CD4-positive, alpha-beta T cell treated with Interleukin-4 for 1 hour (primary cell): ENCODE measurements at places on chromosomes 6 and 20.

- no peak for DNase-seq
These were observed 108.9 kb downstream of the BCAS1 start for GRCh38 chr20:53961527-53961926.

GRCh38 chr20:38674092-38674764 lies 50.1 kb upstream of the SLC32A1 start:
- peak; percentile 72 for DNase-seq

- DNase-seq = no peak
These were observed 3.7 kb downstream of the PHACTR1 start for GRCh38 chr6:12720310-12720709.

- no peak for DNase-seq
These were observed 73.0 kb upstream of the OPRM1 start for GRCh38 chr6:153966001-153966400.

- no peak for DNase-seq
These were observed 10.5 kb upstream of the BEND3 start for GRCh38 chr6:107125771-107126170.

DNA sequence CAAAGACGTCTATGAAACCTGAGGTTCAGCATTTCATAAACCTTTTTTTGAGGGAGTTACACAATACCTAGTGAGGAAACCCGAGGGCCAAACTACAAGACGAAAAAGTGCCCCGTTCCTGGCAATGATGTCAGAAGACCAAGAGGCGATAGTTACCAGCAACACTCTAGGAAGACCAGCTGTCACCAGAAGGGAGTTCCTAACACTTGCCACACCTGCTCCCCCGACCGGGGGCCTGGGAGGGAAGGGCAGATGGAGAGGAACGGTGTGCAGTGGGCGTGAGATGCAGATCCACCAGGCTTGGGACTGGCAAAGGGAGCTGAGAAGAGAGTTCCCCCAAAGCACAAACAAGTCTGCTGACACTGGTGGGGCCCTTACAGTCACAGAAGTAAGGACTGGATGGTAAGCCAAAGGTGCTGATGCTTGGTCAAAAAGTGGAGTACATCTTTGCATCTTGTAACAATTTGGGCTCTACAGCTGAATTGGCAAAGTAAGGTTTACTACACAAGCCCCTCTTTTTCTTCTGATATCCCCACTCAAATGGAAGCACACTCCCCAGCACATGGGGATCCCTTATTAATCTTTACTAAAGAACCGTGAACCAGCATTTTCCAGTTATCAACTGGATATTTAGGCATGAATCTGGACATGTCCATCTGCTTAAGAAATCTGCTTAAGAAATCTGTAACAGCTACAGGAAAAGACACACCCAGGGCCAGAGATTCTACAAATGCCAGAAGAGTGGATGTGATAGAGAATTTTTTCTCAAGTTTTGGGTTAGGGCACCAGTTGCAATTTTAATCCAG lies 38.5 kb downstream of the PANK2 start:
- DNase-seq = no peak

DNA sequence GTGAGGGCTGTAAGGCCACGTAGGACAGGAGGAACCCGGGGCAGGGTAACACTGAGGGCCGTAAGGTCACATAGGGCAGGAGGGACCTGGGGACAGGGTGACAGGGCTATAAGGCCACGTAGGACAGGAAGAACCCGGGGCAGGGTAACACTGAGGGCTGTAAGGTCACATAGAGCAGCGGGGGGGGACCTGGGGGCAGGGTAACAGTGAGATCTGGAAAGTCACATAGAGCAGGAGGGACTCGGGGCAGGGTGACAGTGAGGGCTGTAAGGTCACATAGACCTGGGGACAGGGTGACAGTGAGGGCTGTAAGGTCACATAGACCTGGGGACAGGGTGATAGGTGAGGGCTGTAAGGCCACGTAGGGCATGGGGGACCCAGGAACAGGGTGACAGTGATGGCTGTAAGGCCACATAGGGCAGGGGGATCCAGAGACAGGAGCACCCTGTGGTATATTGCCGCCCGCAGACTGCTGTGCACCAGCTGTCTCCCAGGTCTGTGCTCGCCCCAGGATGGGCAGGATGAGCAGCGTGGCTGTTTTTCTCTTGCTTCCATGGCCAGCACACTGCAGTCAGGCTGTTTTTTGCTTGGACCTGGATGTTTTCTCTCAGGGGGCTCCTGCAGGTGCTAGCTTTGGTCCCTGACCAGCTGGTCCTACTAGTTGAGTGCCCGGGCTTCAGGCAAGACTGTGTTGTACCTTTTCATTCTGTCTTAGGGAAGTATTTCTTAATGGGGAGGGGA lies 55.7 kb downstream of the SYTL3 start:
- no peak for DNase-seq

- peak; percentile 74 for DNase-seq
These were observed 243.5 kb upstream of the PREP start for GRCh38 chr6:105646391-105646867.

GRCh38 chr6:37058084-37058586 lies 52.7 kb downstream of the FGD2 start:
- DNase-seq = no peak

GRCh38 chr20:36405255-36405654 lies 99.1 kb downstream of the DLGAP4 start:
- no peak for DNase-seq

DNA sequence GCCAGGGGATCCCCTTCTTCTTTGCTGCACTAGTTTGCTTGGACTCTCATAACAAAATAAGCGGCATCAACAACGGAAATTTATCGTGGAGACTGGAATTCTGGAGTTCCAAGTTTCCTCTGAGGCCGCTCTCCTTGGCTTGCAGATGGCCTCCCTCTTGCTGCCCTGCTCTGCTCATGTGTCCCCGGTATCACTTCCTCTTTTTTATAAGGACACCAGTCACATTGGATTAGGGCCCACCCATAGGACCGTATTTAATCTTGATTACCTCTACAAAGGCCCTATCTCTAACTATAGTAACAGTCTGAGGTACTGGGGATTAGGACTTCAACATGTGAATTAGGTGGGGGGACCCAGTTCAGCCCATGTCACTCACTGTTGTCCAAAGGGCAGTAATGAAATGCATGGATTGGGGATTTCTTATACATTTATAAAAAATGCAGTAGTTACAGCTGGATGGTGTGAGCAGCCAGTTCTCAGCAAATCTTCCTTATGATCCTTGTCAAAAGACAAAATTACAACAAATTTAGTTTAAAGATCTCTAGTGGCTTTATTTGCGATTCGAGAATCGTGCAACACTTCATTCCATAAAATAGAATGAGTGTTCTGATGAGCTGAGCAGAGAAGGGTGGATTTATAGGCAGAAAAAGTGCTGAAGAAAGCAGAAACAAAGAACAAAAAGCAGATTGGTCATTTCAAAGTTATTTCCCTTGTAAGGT lies 59.3 kb upstream of the AKAP12 start:
- DNase-seq = no peak

- no peak for DNase-seq
These were observed 37.9 kb upstream of the FOXF2 start for GRCh38 chr6:1351381-1352008.

- no peak for DNase-seq
These were observed 12.0 kb downstream of the XRN2 start for GRCh38 chr20:21315138-21315537.

- DNase-seq = no peak
These were observed 154.7 kb downstream of the ERMARD start for GRCh38 chr6:169906004-169906687.

GRCh38 chr6:33949877-33950435 lies 146.2 kb upstream of the MLN start:
- no peak for DNase-seq

- peak; percentile 85 for DNase-seq
These were observed 31.9 kb upstream of the TXLNB start for GRCh38 chr6:139323511-139324300.

- no peak for DNase-seq
These were observed 14.5 kb downstream of the CSNK2A1 start for GRCh38 chr20:528923-529604.

DNA sequence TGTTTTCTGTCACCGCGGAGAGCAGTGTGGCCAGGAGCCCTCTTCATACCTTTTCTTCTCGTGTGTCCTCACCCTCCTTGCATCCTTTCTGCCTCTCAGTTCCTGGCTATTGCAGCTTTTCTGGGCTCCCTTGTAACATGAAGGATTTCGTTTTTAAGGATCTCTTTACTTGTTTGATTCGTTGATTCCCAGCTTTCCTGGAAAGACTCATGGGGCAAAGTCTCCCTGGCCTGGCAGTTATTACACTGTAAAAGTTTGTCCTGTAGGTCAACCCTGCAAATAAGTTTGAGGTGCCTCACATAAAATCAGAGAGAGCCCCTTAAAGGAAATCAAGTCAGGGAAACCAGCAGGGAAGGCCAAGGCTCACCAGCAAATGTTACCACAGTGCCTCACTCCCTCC lies 70.1 kb downstream of the ISM1 start:
- DNase-seq = no peak

GRCh38 chr6:26123675-26123946 lies 36.4 kb downstream of the HFE start:
- DNase-seq = no peak

DNA sequence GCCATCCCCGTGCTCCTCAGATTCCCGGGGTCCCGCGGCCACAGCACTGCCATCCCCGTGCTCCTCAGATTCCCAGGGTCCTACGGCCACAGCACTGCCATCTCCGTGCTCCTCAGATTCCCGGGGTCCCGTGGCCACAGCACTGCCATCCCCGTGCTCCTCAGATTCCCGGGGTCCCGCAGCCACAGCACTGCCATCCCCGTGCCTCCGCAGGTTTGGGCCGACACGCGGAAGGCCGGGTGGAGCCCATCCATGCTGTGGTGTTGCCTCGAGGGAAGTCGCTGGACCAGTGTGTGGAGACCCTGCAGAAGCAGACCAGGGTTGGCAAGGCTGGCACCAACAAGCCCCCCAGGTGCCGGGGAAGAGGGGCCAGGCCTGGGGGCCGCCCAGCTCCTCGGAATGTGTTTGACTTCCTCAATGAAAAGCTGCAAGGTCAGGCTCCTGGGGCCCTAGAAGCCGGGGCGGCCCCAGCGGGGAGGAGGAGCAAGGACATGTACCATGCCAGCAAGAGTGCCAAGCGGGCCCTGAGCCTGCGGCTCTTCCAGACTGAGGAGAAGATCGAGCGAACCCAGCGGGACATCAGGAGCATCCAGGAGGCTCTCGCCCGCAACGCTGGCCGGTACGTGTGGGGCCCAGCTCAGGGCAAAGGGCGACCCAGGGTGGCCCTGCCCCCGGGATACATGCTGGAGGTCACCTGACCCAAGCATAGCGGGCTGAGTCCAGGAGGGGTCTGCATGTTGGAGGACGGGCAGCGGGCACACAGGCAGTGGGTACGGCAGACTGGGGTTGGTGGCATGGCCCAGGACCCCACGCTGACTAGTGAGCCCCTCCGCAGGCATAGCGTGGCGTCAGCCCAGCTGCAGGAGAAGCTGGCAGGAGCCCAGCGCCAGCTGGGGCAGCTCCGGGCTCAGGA lies 1.3 kb upstream of the LIME1 start:
- DNase-seq = no peak

- no peak for DNase-seq
These were observed 20.5 kb upstream of the CRISP3 start for GRCh38 chr6:49764571-49765236.

DNA sequence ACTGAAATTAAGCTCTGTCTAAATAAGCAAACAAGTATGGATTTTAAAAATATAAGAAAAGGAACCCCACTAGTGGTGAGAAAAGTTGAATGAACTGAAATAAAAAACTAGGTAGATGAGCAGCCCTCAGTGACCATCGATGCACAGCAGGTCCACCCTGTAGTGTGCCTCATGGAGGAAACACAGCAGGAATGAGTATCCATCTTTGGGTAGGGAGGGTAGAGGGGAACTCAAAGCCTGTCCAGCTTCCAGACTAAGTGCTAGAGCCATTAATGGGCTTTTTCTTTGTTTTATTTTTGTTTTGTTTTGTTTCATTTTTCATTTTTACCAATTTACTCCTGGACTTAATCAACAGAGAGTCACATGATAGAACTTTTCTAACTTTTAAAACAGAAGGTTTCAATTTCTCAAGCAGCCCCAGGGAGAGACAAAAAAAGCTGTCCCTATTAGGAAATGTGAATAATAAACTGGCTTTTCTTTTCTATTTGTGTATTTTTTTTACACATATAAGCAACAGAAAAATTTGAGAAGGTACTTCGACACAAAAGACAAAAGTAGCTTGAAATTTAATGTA lies 700.6 kb downstream of the HACE1 start:
- no peak for DNase-seq

- no peak for DNase-seq
These were observed 22.1 kb upstream of the EEF1A1 start for GRCh38 chr6:73542891-73543290.

GRCh38 chr6:56725254-56725653 lies 82.6 kb upstream of the DST start:
- no peak for DNase-seq

- peak; percentile 33 for DNase-seq
These were observed 1.1 kb downstream of the ABRACL start for GRCh38 chr6:139029470-139030227.

DNA sequence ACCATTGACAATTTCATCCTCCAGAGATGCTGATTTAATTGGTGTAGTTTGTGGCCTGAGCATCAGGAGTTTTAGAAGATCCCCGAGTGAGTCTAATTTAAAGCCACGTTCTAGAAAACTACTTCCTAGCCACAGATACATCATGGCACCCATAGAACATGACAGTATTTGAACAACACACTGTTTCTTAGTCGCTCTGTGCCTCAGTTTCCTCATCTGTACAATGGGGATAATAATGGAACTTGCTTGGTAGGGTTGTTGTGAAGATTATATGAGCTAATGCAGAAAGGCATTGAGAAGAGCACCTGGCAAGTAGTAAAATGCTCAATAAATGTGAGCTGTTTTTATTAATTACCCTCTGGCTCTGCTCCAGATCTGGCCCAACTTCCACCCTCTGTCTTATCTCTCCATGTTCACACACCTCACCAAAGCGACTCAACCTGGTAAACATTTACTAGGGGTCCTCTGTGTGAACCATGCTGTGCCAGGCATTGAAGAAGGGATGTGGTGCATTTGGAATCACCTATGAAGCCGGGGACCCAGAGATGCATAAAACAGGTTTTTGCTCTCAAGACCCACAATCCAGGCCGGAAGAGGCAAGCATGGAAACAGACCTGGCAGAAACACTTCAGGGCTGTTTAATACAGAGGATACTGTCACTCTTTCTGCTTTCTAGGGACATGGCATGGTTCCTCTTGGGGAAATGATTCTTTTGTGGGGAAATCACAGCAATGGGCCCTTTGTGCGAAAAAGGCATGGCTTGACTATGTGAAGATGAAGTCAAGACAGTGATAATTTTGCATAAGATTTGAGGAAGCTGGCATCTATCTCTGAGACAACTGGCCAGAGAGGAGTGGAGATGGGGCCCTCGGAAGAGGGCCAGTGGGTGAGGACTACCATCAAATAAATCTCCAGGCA lies 16.2 kb upstream of the MRPS18A start:
- no peak for DNase-seq

- DNase-seq = no peak
These were observed 403.7 kb downstream of the CDH26 start for GRCh38 chr20:60361761-60362395.
